ENCODE measurements at places on chromosomes 5 and 9.

- DNase-seq: no peak
Measured at GRCh38 chr9:9754186-9754585, 858.6 kb downstream of the PTPRD start.

- DNase-seq: no peak
Measured at GRCh38 chr5:98714710-98715288, 58.7 kb upstream of the RGMB start.

GRCh38 chr9:94300470-94301301, 27.8 kb downstream of the NUTM2F start:
- no peak for DNase-seq

GRCh38 chr9:37040508-37041127, 6.5 kb upstream of the PAX5 start:
- DNase-seq: no peak

GRCh38 chr9:29514862-29515261, 1941.6 kb upstream of the C9orf72 start:
- no peak for DNase-seq

- no peak for DNase-seq
Measured at GRCh38 chr5:147737921-147738320, 44.6 kb downstream of the JAKMIP2 start.
